MG63 (cell line): ENCODE measurements at places on chromosomes 6 and 20. TPM values are rescaled to one million over a fixed set of nuclear protein-coding genes. Genes with fewer than 3 reads are reported as not detected.

Gene PDYN
- total RNA-seq, result not detected in 2 replicates

DNA sequence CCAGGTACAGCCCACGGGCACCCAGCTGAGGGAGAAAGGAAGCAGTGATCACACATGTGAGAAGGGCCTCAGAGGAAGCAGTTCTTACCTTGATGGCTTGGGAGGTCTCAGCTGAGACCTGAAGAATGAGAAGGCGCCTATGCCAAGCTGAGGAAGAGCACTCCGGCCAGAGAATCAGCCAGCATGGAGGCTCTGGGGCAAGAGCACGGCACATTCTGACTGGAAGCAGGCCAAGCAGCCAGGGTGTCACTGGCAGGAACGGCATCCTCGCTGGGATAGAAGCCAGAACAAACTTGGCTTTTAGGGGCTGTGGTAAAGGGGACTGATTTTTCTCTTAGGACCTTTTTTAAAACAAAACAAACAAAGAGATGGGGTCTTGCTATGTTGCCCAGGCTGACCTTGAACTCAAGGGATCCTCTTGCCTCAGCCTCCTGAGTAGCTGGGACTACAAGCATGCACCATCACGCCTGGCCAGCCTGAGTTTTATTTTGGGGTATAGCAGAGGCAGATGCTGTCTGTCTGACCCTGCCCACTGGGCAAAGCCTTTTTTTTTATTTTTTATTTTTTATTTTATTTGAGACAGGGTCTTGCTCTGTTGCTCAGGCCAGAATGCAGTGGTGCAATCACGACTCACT, 17.6 kb downstream of the GHRH start:
- DNase-seq, result no peak

Gene RNF217
- total RNA-seq, result 7.4 and 10.6 TPM in 2 replicates

Gene XKR7
- total RNA-seq, result not detected in 2 replicates

DNA sequence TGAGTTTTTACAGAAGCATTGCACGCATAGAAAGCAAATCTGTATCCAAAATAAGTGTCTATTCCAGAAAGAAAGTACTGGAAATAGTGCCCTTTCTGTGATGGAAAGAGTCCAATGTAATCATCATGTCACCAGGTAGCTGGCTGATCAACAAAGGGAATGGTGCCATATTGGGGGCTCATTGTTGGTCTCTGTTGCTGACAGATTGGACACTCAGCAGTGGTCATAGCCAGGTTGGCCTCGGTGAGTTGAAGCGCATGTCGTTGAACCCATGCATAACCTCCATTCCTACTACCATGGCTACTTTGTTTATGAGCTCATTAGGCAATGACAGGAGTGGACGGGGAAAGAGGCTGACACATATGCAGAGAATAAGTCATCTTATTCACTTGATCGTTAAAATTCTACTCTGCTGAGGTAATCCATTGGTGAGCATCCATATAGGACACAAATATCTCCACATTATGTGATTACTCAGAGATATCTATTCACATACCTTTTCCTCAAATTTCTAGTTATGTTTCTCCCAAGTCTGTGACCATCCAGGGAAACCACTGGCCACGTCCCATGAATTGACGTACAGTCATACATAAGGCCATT, 560.5 kb downstream of the HAO1 start:
- DNase-seq, result no peak

- no peak for DNase-seq
Measured at GRCh38 chr6:125747589-125748405, 1.6 kb upstream of the HEY2 start.

- DNase-seq, result no peak
Measured at GRCh38 chr6:140812636-140813035, 1320.1 kb upstream of the GJE1 start.

DNA sequence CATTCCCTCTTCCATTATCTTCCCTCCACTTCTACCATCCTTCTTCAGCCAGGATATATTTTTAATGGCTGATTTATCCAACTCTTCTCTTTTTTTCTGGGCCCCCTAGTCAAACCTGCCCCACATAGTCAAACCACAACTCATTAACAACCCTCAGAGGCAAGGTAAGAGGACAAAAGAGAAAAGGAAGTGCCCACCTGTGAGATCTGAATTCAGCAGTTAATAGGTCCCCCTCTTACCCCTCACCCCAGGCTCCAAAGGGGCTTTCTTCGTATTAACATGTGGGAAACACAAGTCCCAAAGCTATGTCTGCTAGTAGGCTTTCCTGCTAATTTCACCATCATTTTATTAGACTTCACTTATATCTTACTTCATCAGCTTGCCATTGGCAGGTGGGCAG, 44.1 kb upstream of the TSPYL1 start:
- DNase-seq, result no peak

Gene HAO1
- total RNA-seq, result not detected in 2 replicates

DNA sequence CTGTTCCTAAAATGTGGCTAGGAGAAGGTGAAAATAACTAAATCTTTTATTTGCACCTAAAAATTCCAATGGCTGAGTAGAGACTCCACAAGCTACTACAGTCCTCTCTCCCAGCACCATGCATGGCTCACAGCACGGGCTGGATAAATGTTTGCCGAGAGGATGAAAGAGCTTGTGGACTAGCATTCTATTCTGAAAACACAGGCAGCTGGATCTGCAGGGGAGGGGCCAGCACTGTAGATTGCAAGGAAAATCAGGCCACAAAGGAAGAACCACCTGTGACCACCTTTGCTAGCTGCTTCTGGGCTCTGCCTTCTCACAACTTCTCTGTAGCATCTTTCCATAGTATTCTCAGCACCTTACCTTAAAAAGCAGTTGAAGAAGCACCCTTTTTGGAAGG, 46.6 kb downstream of the CLIC5 start:
- DNase-seq, result no peak

DNA sequence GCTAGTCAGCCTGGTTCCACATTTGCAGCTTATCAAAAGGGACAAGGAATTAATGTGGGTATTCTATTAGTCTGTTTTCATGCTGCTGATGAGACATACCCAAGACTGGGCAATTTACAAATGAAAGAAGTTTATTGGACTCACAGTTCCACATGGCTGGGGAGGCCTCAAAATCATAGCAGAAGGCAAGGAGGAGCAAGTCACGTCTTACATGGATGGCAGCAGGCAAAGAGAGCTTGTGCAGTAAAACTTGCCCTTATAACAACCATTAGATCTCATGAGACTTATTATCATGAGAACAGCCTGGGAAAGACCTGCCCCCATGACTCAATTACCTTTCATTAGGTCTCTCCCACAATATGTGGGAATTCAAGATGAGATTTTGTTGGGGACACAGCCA, 689.1 kb upstream of the MARCKS start:
- DNase-seq, result no peak

- no peak for DNase-seq
Measured at GRCh38 chr6:14016935-14017625, 92.3 kb downstream of the RNF182 start.

GRCh38 chr6:75946146-75946831, 126.2 kb downstream of the IMPG1 start:
- no peak for DNase-seq

Gene REM1
- not detected in 2 replicates for total RNA-seq

GRCh38 chr6:88890860-88891845, 72.3 kb downstream of the RNGTT start:
- no peak for DNase-seq

DNA sequence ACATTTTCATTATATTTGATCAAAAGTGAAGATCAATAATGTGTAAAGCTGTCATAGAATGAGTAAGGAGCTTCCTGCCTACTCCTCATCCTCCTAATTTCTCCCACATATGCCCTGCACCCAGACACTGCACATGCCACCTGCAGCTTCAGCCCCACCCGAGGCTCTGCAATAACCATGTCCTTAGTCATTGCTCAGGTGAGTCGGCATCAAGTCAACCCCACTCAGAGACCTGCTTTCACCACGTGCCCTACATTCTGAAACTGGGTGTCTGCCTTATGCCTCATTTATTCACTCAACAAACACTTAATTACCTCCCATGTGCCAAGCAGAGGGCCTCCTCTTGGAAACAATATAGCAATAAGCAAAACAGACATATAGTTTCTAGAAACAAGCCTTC, 15.4 kb upstream of the TNFAIP3 start:
- DNase-seq, result no peak

GRCh38 chr20:38945012-38945411, 17.1 kb upstream of the DHX35 start:
- DNase-seq, result no peak

Gene GRM1
- total RNA-seq, result 0.05 and 0.20 TPM in 2 replicates

- DNase-seq, result no peak
Measured at GRCh38 chr20:8860011-8860495, 208.8 kb upstream of the PLCB4 start.

Gene SGK2
- total RNA-seq, result 0.72 TPM in 1 of 2 replicates, not detected in the other

Gene VGLL2
- not detected in 2 replicates for total RNA-seq

GRCh38 chr6:16301511-16301910, 63.1 kb downstream of the GMPR start:
- DNase-seq, result no peak

DNA sequence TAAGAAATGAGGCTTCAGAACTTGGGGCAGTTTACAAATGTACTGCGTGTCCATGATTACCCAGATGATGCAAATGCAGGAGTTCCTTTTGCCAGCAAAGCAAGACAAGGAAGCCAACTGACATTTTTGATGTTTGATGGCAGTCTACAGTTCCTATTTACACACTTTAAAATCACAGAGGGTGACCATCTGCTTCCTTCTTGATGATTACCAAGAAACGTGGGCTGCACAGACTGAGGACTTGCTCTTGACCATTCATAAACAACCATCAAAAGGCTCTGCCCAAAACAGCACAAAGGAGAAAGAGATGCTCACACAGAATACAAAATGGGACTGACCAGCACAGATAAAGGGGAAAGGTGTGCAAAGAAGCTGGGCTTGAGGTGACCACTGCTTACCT, 79.8 kb upstream of the TRAF3IP2 start:
- DNase-seq, result no peak

Gene TP53INP2
- total RNA-seq, result 0.20 TPM in 1 of 2 replicates, not detected in the other

- DNase-seq, result no peak
Measured at GRCh38 chr6:978937-979685, 286.2 kb upstream of the EXOC2 start.

Gene C20orf204
- total RNA-seq, result 0.95 and 1.3 TPM in 2 replicates
